ENCODE measurements at places on chromosomes 6 and 20. TPM values are rescaled to one million over a fixed set of nuclear protein-coding genes. Genes with fewer than 3 reads are reported as not detected.

DNA sequence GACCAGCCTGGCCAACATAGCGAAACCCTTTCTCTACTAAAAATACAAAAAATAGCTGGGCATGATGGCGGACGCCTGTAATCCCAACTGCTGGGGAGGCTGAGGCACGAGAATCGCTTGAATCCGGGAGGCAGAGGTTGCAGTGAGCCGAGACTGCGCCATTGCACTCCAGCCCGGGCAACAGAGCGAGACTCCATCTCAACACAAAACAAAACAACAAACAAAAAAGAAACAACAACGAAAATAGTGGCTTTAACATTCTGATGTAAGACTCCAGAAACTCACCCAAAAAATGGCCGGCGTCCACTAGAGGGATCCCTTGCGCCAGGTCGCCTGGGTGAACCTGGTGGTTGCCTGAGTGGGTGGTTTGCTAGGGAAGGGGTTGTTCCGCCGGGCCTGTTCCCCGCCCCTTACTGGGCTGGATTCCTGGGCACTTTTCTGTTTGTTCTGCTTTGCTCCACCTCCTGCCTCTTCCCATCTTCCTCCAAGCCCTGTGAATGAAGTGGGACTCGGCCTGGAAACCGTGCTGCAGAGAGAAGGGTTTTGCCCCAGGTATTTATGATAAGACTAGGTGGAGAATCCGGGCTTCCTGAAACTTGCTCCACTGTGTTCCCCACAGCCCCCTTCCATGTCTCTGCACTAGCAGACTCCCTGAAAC, 1.5 kb downstream of the PABPC1L start:
- H3K27ac ChIP-seq = peak overlapping the region; percentile 48
- DNase-seq = peak; percentile 71
- H3K4me3 ChIP-seq = peak overlapping the region; percentile 61
- H3K27me3 ChIP-seq = no peaks in the 10 kb centered on the region

DNA sequence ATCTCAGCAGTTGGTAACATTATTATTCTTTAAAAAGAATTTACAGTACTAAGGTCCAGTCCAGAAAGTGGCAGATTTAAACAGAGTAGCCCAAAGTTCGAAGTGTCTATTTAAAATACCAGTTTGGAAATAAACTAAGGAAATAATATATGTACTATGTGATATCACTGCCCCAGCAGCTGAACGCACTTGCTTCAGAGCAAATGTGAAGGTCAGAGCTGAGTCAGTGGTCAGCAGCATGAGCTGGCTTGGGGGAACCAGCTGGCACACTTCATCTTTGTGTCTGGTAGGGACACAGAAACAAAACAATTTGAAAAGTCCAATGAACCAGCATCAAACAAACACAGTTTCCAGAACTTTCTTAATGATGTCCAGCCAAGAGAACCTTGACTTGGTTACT, 15.4 kb downstream of the TMEM14B start:
- no peak overlapping the region for H3K27ac ChIP-seq
- H3K4me1 ChIP-seq = peaks cover 6% of the 10 kb centered on the region
- DNase-seq = no peak
- H3K4me3 ChIP-seq = no peak overlapping the region
- H3K36me3 ChIP-seq = peaks cover 21% of the 10 kb centered on the region
- no peaks in the 10 kb centered on the region for H3K27me3 ChIP-seq

DNA sequence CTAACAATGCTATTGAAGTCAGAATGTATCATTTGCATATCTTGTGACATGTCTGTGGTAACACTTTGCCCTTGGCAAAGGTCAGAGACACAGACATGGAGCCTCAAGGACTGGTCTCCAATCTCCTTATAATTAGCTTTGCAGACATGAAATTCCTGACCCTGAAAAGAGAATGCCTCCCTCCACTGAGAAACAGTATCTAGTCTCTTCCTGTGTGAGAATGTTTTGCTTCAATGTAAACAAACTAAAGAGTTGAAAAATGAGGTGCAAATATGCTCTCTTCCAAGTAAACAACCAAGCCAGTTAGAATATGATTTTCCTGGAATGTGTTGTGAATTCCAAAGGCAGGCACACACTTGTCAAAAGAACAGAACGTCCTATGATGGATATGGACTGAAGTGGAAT, 407.1 kb upstream of the MARCKS start:
- H3K4me3 ChIP-seq = no peak overlapping the region
- no peak overlapping the region for H3K27ac ChIP-seq
- no peaks in the 10 kb centered on the region for H3K27me3 ChIP-seq
- H3K4me1 ChIP-seq = no peaks in the 10 kb centered on the region

DNA sequence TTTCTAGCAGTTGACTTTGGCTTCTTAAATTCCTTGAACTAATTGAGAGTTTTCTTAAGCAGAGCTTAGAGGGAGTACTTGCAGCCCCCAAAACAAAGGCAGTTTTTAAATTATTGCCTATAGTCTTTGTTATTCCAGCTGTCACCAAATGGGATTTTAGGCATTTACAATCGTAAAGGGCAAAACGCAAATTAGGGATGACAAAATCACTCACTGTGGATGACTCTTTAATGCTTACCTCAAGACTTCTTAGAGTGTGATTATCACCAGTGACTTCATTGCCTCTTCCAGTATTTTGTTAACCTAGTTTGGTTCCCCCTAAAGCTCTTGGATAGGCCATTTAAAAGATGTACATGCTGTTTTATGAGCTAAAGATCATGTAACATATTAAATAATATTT, 126.8 kb downstream of the LRRC1 start:
- DNase-seq = no peak
- H3K4me3 ChIP-seq = no peak overlapping the region
- no peaks in the 10 kb centered on the region for H3K4me1 ChIP-seq
- H3K27me3 ChIP-seq = no peaks in the 10 kb centered on the region

- H3K4me3 ChIP-seq = no peak overlapping the region
- no peaks in the 10 kb centered on the region for H3K36me3 ChIP-seq
- H3K4me1 ChIP-seq = peaks cover 15% of the 10 kb centered on the region
- H3K27ac ChIP-seq = no peak overlapping the region
Observed at GRCh38 chr6:118780668-118781067, 113.3 kb upstream of the ASF1A start.

Gene KHDRBS2
- total RNA-seq = not detected

Gene SUMO4
- total RNA-seq = 9.5 TPM
